ENCODE measurements at places on chromosomes 11 and 22. TPM values are rescaled to one million over a fixed set of nuclear protein-coding genes. Genes with fewer than 3 reads are reported as not detected.
A peak's percentile ranks its signal among the peaks of the same experiment; 100 is the strongest.

DNA sequence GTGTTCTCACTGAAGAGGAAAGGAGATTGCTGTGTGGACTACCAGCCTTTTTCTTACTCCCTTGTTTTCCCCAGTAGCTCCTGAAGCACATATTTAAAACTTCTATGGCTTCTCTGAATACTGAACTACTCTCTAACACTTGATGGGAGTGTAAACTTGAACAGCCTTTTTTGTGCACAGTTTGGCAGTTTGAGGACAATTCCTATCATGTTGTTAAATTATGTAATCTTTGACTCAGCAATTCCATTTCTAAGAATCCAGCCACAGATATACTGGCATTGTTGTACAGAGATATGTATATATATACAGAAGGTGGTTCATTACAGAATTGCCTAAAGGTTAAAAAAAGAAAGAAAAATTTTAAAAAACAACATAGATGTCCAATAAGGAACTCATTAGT is 47.1 kb upstream of the EED start:
- no peaks in the 10 kb centered on the region for H3K36me3 ChIP-seq
- no peaks in the 10 kb centered on the region for H3K27me3 ChIP-seq
- peaks cover 9% of the 10 kb centered on the region for H3K4me1 ChIP-seq
- no peak for DNase-seq

- no peak overlapping the region for H3K4me3 ChIP-seq
- H3K27ac ChIP-seq, result no peak overlapping the region
- no peaks in the 10 kb centered on the region for H3K27me3 ChIP-seq
These were observed 472.6 kb downstream of the BUD13 start for GRCh38 chr11:116300232-116300631.

DNA sequence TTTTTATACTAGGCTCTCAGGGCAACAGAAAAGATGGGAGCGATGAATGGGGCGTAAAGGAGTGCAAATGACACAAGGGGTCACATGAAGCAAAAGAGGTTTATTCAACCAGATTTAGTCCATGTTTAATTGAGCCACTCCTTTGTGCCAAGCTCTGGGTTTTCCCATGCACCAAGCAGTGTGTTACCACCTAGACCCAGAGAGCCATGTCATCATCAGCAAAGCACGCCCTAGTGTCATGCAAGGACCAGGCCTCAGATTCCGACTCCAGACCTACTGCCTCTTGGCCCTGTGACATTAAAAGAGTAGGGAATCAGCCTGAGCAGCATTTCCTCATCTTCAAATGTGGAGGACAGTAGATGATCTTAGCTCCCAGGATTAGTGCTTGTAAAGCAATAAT is 1.1 kb upstream of the IGLL5 start:
- H3K4me1 ChIP-seq, result no peaks in the 10 kb centered on the region
- no peak overlapping the region for H3K27ac ChIP-seq
- no peak overlapping the region for H3K4me3 ChIP-seq
- H3K36me3 ChIP-seq, result no peaks in the 10 kb centered on the region
- DNase-seq, result no peak

GRCh38 chr11:11163669-11164333 is 189.2 kb downstream of the CSNK2A3 start:
- H3K27me3 ChIP-seq, result no peaks in the 10 kb centered on the region
- no peak for DNase-seq
- H3K4me3 ChIP-seq, result no peak overlapping the region
- no peaks in the 10 kb centered on the region for H3K36me3 ChIP-seq

GRCh38 chr11:11313902-11314692 is 39.0 kb downstream of the CSNK2A3 start:
- H3K36me3 ChIP-seq, result no peaks in the 10 kb centered on the region
- no peak for DNase-seq
- no peak overlapping the region for H3K4me3 ChIP-seq
- peaks cover 3% of the 10 kb centered on the region for H3K27me3 ChIP-seq
- no peaks in the 10 kb centered on the region for H3K4me1 ChIP-seq
- no peak overlapping the region for H3K27ac ChIP-seq

DNA sequence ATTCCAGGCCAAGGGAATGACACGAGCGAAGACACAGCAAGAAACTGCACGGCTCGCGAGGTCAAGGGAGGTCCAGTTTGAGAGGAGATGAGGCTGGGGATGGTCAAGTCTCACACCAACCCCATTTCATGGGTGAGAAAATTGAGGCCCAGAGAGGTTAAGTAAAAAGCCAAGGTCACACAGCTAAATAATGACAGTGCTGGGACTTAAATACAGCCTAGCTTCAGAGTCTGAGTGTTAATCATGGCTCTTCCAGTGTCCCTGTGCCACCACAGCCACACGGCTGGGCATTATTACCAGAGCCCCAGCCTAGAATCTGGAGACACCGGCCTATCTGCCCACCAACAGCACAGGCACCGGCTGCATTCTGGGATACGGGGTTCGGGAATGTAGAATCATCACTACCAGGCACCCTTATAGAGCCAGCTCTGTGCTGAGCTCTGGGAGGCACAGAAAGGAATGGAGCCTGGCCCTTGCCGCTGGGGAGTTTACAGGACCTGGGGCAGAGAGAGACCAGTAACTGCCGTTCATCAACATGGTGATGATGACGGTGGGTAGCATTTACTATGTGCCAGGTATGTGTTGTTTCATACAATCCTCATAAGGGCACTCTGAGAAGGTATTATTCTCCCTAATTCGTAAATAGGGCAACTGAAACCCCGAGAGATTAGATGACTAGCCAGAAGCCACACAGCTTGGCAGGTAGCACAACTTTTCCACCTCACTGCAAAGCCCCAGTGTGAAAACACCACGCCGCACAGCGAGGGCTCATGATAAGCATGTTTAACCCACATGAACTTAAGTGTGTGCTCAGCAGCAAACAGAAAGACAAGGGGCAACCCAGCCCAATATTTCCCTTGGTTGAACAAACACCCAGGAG is 51.8 kb downstream of the CD6 start:
- no peak overlapping the region for H3K4me3 ChIP-seq
- H3K27me3 ChIP-seq, result peaks cover 86% of the 10 kb centered on the region
- H3K4me1 ChIP-seq, result peaks cover 15% of the 10 kb centered on the region
- no peaks in the 10 kb centered on the region for H3K36me3 ChIP-seq
- H3K27ac ChIP-seq, result no peak overlapping the region

DNA sequence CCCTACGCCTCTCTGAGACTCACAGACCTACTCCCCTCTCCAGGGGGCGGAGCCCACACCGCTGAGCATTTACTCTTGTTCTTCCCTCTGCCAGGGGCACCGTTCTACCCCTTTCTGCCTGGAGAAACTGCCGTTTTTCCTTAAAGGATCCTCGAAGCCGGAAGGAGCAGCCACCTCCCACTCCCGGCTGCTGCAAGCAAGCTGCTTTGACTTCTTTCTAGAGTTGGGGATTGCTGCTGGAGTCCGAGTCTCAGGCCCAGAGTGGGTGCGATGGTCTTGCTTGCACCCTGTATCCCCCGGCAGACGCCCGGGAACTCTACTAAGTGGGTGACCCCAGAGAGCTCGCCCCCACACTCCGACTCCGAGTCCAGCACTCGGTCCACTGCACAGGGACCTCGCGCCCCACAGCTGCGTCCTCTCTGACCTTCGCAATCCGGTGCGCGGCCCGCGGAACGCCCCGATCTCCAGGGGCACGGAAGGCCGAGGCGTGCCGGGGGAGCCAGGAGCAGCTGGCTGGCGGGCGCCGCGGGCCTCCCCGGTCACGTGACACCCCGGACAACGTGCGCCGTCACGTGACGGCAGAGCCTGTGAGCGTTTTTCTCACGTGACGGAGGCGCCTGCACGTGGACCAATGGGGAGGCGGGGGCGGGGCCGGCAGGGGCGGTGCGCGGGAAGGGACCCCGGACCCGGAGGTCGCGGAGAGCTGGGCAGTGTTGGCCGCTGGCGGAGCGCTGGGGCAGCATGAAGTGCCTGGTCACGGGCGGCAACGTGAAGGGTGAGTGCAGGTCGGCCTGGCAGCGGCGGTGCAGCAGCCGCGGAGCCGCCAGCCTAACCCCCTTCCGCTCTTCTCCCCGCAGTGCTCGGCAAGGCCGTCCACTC is at the start of gene RAD9A:
Gene RAD9A (plus strand): TSS at position 683 of the 879 bp plus-strand sequence. CDS start 59 bp downstream, at position 742.
- H3K4me1 ChIP-seq, result peaks cover 43% of the 10 kb centered on the region
- peaks cover 5% of the 10 kb centered on the region for H3K36me3 ChIP-seq
- peak within 1 kb of the TSS; percentile 78 for H3K4me3 ChIP-seq
- H3K27ac ChIP-seq, result peak within 1 kb of the TSS; percentile 82

- H3K4me3 ChIP-seq, result no peak overlapping the region
- no peak overlapping the region for H3K27ac ChIP-seq
- no peaks in the 10 kb centered on the region for H3K36me3 ChIP-seq
- DNase-seq, result no peak
These were observed 170.4 kb upstream of the CCDC90B start for GRCh38 chr11:83456566-83456965.

DNA sequence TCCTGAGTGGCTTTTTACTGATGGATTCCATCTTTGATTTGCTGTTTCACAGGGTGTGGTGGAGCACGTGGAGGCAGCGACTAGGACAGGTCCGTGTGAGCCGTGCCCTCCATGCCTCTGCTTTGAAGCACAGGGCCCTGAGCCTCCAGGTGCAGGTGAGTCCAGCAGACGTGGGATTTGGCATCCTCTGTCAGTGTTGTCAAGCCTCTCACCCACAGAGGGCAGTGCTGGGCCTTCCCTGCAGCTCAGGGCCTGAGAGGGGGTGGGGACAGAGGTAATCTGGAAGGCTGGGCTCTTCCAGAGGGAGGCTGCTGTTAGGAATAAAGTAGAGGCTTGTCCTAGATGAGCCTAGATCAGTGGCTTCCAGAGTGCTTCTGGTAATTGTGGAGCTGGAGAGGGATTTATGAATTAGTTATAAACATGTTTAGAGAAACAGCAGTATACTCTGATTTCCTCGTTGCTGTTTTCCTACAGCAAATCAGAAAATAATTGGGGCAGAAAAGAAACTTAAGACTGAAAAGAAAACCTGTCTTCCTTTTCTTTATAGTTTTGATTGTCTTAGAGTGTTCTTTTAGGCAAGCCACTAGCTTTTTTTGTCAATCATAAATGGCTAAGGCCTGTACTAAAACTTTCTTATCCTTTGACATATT is 65.0 kb downstream of the SFI1 start:
- no peaks in the 10 kb centered on the region for H3K36me3 ChIP-seq
- DNase-seq, result peak; percentile 81
- H3K4me3 ChIP-seq, result no peak overlapping the region
- no peak overlapping the region for H3K27ac ChIP-seq

- H3K4me1 ChIP-seq, result peaks cover 15% of the 10 kb centered on the region
- no peak for DNase-seq
- no peak overlapping the region for H3K27ac ChIP-seq
- peaks cover 4% of the 10 kb centered on the region for H3K27me3 ChIP-seq
These were observed 57.1 kb downstream of the THAP12 start for GRCh38 chr11:76323804-76324203.

- DNase-seq, result peak; percentile 59
- H3K4me3 ChIP-seq, result no peak overlapping the region
- H3K27ac ChIP-seq, result no peak overlapping the region
These were observed 377.0 kb downstream of the ETS1 start for GRCh38 chr11:128210148-128210940.

- H3K36me3 ChIP-seq, result peaks cover 3% of the 10 kb centered on the region
- DNase-seq, result no peak
- H3K27ac ChIP-seq, result no peak overlapping the region
- H3K27me3 ChIP-seq, result no peaks in the 10 kb centered on the region
These were observed 24.8 kb downstream of the TPST2 start for GRCh38 chr22:26565181-26565580.

GRCh38 chr11:117475716-117476530 is 148.3 kb downstream of the CEP164 start:
- H3K4me3 ChIP-seq, result no peak overlapping the region
- no peaks in the 10 kb centered on the region for H3K27me3 ChIP-seq
- no peaks in the 10 kb centered on the region for H3K36me3 ChIP-seq
- no peaks in the 10 kb centered on the region for H3K4me1 ChIP-seq
- no peak overlapping the region for H3K27ac ChIP-seq

DNA sequence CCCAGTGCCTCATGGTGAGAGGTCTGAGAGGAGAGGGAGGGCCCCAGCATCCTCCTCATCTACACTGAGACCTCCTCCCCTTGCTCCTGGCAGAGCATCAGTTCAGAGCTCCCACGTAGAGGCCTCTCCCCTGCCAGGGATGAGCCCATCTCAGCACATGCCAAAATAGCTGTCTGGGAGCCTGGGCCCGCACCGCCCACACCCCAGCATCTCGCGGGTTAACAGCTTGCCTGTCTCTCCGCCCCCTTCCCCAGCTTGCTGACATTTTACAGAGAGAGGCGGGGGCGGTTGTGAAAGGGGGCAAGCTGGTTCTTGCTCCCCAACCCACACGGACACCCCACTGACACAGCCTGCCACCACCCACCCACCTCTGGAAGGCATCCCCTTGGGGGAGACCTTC is 6.4 kb downstream of the DGKZ start:
- no peaks in the 10 kb centered on the region for H3K27me3 ChIP-seq
- H3K27ac ChIP-seq, result no peak overlapping the region
- peaks cover 39% of the 10 kb centered on the region for H3K4me1 ChIP-seq
- no peak overlapping the region for H3K4me3 ChIP-seq
- no peak for DNase-seq
- H3K36me3 ChIP-seq, result no peaks in the 10 kb centered on the region

- no peaks in the 10 kb centered on the region for H3K36me3 ChIP-seq
- no peak overlapping the region for H3K27ac ChIP-seq
- no peaks in the 10 kb centered on the region for H3K27me3 ChIP-seq
- H3K4me3 ChIP-seq, result no peak overlapping the region
- H3K4me1 ChIP-seq, result no peaks in the 10 kb centered on the region
These were observed 33.7 kb upstream of the SLC17A6 start for GRCh38 chr11:22304337-22304961.

GRCh38 chr11:65293909-65294381 is 20.7 kb upstream of the CDC42EP2 start:
- H3K4me3 ChIP-seq, result no peak overlapping the region
- no peak for DNase-seq
- H3K4me1 ChIP-seq, result peaks cover 45% of the 10 kb centered on the region
- no peak overlapping the region for H3K27ac ChIP-seq

GRCh38 chr11:2198621-2199365 is 27.2 kb upstream of the TH start:
- H3K4me1 ChIP-seq, result peaks cover 53% of the 10 kb centered on the region
- H3K27ac ChIP-seq, result no peak overlapping the region
- no peaks in the 10 kb centered on the region for H3K36me3 ChIP-seq
- H3K27me3 ChIP-seq, result peaks cover 1% of the 10 kb centered on the region
- no peak overlapping the region for H3K4me3 ChIP-seq
- no peak for DNase-seq

Gene CYB5R3
- 32.4 TPM for total RNA-seq

Gene DEUP1
- not detected for total RNA-seq

Gene SYNGR1
- total RNA-seq, result not detected

Gene ABTB2
- 5.1 TPM for total RNA-seq

Gene CERK
- total RNA-seq, result 40.3 TPM

Gene LAYN
- total RNA-seq, result not detected

Gene SESN3
- total RNA-seq, result 0.86 TPM

Gene C11orf52
- 10.5 TPM for total RNA-seq

Gene OR6T1
- not detected for total RNA-seq
